ENCODE measurements at places on chromosomes 3 and 15.

DNA sequence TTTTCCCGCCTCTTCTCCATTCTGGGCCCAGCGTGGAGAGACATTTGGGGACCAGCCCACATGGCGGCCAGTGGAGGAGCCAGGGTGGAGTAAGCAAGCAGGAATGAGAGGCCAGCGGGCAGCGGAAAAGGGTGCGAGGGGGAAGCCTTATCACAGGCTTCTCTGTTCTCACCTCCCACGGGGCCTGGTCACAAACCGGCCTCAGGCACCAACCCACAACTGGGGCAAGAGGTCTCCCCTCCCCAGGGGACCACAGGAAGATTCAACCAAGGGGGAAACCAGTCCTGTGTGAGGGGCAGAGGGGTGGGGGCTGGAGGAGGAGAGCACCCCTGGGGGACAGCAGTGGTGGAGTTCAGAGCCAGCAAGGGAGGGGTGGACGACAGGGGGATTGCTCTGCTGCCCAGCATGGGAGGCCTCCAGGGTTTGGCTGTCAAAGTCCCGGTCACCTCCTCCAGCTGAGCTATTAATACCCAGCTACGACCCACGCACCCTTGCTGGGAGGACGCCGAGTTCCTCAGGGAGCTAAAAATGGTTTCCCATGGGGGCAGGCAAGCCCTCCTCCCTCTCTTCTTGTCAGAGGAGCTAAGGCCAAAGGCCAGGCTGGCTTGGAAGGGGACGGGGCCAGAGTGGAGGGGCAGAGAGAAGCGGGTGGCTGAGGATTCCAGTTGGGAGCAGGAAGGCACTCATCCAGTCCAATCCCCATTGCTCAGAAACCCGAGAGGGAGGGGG, 23.8 kb upstream of the RPL29 start:
- no peak for DNase-seq

DNA sequence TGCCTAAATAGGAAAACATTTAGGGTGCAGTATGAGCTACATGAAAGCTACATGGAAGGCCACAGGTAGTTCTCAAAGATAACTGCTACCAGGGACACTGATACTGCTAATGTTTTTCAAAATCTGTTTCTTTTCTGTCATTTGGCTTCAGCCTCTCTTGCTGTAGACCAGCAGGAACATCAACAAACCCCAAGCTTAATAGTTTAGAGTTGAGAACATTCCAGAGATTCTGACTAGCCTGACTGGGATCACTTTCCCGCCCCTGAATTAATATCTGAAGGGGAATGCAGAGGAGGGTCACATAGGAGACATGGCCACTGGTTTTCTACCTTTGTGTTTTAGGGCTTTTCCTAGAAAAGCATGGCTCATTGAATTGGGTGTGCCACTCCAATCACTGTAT, 16.9 kb upstream of the C3orf38 start:
- no peak for DNase-seq

- DNase-seq, result no peak
Measured at GRCh38 chr15:62455441-62455921, 290.4 kb upstream of the C2CD4B start.

DNA sequence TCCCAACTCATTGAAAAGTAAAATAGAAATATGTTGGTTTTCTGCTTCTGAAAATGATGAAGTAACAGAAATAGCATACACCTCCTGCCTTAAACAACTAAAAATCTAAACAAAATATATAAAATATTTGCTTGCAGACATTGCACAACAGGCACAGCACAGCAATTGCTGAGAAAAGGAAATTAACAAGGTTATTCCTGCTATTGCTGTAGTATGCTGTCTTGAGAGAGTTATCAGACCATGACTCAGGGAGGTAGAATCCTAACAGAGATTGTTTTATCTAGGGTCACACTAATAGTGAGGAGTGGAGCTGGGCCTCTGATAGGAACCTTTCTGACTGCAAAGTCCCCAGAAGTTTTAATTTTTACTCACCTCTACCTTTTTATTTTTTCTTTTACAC, 72.6 kb downstream of the ZBTB20 start:
- no peak for DNase-seq

DNA sequence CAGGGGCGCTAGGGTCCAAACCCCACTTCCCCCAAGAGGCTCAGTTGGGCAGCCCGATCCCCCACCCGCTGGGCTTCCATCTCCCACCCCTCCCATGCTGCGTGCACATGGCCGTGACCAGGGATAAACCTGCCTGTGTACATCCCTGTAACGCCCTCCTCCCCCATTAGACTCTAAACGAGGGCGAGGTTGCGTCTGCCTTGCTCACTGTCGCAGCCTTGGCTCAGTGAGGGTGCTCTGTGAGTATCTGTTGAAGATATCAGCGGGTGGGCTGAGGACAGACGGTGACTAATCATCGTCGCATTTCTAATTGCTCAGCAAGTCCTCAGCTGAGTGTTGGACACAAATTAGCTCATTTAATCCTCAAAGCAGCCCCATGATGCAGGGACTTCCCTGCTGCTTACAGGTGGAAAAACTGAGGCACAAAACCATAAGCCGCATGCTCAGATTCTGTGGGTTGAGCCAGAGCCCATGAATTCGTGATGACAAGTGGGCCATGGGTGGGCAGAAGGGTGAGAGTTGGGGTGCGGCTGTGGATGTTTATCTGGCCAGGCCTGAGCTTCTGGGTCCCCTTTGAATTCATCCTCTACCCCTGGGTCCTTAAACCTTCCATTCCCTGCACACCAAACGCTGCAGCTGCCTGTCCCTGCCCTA, 26.0 kb downstream of the FBLN2 start:
- DNase-seq, result no peak
